ENCODE measurements at places on chromosomes 13 and 19.

DNA sequence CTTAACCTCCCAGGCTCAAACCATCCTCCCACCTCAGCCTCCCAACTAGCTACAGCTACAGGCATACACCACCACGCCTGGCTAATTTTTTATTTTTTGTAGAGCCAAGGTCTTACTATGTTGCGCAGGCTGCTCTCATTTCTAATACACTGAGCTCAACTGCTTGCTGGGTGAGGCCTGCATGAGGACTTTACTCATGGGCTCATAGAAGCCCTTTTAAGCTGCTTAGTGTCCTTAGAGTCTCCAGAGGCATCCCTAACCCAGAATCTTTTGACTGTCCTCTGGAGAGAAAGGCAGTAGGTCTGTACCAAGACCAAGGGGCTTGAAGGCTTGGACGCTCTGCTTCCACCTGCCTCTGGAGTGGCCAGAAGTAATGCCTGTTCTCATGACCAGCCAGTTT, 141.6 kb downstream of the TM9SF2 start:
- DNase-seq = no peak

GRCh38 chr13:50228527-50228926, 213.3 kb downstream of the KCNRG start:
- no peak for DNase-seq

DNA sequence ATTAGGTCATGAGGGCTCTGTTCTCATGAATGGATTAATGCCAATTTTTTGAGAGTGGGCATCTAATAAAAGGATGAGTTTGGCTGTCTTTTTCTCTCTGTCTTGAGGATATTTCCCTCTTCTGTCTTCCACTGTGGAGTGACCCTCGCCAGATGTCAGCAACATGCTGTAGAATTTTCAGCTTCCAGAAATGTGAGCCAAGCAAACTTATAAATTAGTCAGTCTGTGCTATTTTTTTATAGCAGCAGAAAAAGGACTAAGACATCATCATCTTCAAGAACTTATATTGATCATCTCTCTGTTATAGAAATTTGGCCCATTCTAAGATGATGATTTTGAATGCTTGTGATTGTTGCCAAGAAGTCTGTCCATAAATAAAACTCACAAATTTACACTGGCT, 431.4 kb downstream of the FGF9 start:
- DNase-seq = no peak

DNA sequence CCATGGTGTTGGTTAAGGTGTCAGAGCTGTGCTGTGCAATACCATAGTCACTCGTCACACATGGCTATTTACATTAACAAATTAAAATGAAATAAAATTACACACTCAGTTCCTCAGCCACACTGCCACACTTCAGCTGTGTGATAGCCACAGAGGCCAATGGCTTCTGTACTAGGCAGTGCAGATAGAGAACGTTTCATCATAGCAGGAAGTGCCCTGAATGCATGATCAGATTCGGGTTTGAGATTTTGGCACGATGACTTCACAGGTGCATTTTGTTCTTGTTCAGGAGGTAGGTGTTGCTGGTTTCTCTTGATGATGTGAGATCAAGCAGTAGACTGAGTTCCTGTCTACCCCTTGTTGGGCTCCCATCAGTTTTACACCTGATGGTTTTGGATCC, 6.5 kb downstream of the ARMC6 start:
- no peak for DNase-seq

GRCh38 chr19:48975947-48976847, 11.1 kb downstream of the FTL start:
- DNase-seq = peak; percentile 55

DNA sequence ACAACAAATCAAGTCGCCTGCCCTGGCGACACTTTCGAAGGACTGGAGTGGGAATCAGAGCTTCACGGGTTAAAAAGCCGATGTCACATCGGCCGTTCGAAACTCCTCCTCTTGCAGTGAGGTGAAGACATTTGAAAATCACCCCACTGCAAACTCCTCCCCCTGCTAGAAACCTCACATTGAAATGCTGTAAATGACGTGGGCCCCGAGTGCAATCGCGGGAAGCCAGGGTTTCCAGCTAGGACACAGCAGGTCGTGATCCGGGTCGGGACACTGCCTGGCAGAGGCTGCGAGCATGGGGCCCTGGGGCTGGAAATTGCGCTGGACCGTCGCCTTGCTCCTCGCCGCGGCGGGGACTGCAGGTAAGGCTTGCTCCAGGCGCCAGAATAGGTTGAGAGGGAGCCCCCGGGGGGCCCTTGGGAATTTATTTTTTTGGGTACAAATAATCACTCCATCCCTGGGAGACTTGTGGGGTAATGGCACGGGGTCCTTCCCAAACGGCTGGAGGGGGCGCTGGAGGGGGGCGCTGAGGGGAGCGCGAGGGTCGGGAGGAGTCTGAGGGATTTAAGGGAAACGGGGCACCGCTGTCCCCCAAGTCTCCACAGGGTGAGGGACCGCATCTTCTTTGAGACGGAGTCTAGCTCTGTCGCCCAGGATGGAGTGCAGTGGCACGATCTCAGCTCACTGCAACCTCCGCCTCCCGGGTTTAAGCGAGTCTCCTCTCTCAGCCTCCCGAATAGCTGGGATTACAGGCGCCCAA, at the start of gene LDLR:
Gene LDLR (plus strand): TSS at position 210 of the 760 bp plus-strand sequence. CDS start 86 bp downstream, at position 296.
- DNase-seq = peak; percentile 96

- DNase-seq = no peak
These were observed 29.9 kb upstream of the FAM124A start for GRCh38 chr13:51192348-51192747.

DNA sequence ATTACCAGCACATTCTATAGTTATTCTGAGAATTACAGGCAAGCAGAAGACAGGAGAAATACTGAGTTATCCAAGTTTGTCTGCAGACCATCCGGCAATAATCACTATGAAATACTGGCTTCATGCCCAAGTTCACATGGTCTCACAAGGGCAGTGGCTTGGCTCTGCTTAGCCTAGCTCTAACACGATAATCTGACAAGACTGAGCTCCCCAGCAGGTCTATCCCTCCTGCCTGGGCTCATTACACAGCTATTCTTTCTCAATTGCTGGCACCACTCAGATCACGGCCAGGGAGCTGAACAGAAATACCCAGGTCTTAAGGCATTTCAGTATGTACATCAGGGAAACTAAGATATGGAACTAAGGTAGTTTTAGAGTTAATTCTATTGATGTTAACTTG, 361.6 kb upstream of the PCDH20 start:
- DNase-seq = no peak

DNA sequence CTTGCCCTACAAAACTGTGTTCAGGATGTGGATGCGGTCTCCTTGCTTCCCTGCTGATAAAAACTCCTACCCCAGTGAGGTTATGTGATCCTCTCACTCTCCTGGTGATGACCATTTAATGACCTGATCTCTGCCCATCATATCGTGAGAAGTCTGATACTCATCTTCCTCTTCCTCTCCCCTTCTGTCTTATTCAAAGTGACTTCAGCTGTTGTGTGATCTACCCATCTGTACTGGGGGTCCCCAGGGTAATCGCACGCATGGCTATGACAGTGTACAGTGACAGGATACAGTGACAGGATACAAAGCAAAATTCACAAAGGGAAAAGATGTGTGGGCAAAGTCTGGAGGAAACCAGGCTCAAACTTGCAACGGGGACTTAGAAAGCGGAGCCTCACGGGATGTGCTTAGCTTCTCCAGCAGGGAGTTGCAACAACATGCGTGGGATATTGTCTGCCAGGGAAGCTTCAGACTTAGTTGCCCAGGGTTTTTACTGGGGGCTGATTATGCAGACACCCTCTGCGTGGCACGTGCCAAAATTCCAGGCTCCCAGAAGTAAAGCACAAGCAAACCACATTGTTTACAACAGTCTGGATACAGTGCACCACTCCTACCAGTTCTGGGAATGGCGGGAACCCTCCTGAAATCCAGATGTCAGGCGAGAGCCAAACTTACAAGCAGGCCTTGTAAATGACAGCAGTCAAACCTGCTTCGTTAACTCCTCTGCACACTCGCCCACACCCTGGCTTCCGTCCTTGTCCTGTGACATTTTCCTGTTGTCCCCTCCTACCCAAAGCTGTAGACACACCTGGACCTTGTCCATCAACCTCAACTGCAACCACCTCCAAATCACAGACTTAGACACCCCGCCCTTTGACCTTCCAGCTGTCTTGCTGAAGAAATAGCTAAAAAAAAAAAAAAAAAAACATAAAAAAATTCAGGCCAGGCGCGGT, 18.0 kb upstream of the GARRE1 start:
- no peak for DNase-seq

GRCh38 chr19:33437821-33438671, 64.5 kb downstream of the CEBPG start:
- DNase-seq = no peak

GRCh38 chr19:11151181-11151580, 4.4 kb downstream of the SPC24 start:
- DNase-seq = no peak

DNA sequence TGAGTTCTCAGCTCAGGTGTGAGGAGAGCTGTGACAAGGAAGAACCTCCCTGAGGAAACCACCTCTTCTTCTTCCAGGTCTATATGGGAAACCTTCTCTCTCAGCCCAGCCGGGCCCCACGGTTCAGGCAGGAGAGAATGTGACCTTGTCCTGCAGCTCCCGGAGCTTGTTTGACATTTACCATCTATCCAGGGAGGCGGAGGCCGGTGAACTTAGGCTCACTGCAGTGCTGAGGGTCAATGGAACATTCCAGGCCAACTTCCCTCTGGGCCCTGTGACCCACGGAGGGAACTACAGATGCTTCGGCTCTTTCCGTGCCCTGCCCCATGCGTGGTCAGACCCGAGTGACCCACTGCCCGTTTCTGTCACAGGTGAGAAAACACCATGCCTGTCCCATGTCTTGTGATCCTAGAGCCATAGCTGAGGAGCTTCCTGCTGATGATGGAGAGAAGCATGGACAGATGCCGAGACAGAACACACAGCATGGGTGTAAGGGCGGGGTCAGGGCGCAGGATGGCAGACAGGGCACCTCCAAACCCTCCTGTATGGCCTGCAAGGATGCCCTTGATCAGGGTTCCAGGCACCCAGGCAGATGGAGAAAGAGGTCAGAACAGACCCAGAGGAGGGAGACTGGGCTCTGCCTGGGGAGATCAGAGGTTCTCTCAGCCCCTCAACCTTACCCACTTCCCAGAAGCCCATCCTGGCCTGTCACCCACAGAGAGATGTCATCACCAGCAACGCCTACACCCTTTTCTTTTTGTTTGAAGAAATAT, 5.4 kb downstream of the KIR3DL3 start:
- no peak for DNase-seq

DNA sequence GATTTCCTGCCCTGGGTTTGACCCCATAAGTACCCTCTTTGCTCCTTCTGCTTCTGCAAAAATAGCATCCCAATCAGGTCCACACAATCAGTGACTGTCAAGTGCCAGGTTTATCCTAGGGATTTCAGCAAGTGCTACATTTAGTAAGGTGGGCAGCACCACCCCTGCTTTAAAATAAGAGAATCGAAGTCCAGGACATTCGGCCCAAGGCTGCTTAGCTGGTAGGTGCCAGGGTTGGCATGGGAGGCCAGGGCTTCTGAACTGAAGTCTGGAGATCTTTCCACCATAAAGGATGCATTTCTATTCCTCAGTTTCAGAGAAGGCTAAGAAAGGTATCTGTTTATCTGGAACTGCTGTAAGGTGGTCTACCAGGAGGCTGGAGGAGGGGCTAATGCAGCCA, 408.3 kb downstream of the ZNF536 start:
- no peak for DNase-seq

DNA sequence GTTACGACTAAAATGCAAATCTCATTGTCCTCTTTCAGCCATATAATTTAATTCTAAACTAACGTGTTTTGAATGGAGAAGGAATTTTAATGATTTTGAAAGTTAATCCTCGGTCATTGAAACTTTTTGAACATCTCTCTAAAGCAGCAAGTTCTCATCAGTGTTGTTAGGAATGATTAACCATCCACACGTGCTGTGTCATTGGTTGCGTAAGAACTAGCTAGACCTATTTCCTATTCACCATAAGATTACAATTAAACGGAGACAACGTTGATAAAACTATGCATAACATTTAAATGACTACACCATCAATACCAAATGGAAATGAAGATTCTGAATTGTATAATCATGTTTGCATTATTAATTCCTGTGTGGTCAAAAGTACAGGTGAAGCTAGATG, 155.6 kb upstream of the IRS2 start:
- no peak for DNase-seq

DNA sequence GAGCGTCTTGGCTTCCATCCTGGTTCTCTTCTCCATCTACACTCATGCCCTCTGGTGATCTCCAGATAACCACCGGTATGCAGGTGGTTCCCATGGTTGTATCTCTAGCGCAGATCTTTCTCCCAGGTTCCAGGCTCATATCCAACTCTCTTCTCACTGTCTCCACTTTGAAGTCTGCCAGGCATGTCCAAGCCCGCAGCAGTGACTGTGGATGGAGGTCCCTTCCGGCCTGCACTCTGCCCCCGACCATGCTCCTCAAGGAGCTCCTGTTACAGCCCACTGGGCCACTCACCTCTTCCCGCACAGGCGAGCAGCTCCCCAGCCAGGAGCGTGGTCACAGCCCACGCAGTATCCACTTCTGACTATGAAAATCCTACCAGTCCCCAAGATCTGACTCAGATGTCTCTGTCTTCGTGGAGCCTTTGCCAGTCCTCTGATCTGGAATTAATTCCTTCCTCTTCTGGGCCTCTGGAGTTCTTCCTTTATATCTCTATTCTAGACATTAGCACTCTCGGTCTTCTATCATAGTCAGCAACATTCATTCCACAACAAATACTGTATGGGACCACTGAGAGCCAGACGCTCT, 100.2 kb downstream of the TEX26 start:
- no peak for DNase-seq

DNA sequence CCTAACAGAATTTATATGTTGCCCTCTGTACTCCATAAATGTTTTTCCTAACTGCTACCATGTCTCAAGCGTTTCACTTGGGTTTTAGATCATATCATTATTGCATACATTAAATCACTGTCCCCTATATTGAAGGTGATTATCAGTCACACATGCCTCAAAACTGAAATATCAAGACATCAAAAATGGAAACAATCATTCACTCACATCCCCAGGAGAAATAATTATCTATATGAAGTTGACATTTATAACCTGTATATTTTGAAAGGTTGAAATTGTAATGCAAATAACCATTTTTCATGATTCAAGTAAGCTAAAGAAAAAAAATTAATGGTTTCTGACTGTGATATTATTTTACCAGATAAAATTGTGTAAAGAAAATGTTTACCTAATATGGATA, 1695.0 kb downstream of the SLITRK1 start:
- no peak for DNase-seq

GRCh38 chr13:109166804-109167203, 537.4 kb downstream of the MYO16 start:
- DNase-seq = no peak

DNA sequence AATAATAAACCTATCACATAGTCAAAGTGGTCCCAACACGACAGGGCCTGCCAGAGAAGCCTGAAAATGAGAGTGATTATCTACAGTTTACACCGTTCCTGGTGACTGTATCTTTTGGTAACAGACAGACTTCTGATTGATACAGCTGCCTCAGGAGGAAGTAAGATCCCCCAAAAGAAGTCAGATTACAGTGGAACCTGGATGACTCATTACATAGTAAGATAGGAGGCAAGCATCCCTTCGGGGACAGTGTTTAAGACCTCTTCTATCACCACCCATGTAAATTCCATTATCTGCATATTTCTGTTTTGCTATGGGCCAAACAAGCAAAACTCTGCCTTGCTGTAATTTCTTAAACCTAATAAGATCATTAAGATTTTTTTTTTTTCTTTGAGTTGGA, 44.0 kb upstream of the FLT1 start:
- DNase-seq = no peak

GRCh38 chr13:64551755-64552154, 2678.4 kb downstream of the PCDH9 start:
- peak; percentile 80 for DNase-seq

GRCh38 chr19:5434970-5435641, 20.1 kb upstream of the ZNRF4 start:
- DNase-seq = no peak

Measured in DMS53 (cell line).